ENCODE measurements at places on chromosomes 2 and 18.
A peak's percentile ranks its signal among the peaks of the same experiment; 100 is the strongest.

DNA sequence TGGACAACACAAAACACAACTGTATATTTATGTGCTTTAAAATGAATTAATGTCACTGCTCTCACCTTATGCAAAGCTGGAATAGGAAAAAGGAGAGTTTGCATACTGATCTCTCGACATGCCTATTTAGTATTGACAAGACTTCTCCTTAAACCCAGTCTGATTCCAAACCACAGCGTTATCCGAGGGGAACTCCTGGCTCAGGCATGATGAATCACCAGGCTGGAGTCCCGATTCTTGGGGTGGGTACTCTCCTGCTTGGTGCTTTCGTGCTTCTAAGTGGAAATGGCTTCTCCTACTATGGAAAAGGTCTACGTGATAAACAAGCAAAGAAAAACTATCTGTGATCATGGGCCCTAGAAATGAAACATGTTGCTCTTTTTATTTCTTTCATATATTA lies 88.9 kb upstream of the SLC35G4 start:
- no peak for DNase-seq

GRCh38 chr18:12373116-12373770 lies 3.8 kb downstream of the AFG3L2 start:
- no peak for DNase-seq

DNA sequence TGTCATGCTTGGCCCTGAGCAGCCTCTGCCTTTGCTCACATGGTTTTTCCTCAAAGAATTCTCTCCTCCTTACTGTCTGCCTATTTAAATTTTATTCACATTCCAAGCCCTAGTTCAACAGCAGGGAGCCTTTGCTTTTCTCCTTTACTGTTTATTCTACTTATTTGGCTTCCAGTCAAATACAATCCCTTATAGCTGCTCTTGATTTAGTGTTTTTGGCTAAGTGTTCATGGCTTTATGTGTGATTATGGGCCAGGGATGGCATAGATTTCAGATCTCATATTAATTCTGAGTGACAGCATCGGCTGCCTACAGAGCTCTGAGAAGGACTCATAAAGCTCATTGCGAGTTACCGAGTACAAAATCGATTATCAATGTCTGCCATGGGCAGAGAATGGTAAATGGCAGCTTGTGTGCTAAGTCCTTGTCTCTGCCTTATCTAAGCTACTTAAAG lies 106.7 kb downstream of the METTL8 start:
- peak; percentile 38 for DNase-seq

- DNase-seq = peak; percentile 88
Measured at GRCh38 chr18:10453806-10454680, at the start of gene APCDD1. APCDD1 (plus strand) TSS chr18:10454635; CDS start chr18:10454982, 347 bp downstream.

GRCh38 chr18:59927246-59927825 lies 27.5 kb downstream of the PMAIP1 start:
- DNase-seq = no peak

DNA sequence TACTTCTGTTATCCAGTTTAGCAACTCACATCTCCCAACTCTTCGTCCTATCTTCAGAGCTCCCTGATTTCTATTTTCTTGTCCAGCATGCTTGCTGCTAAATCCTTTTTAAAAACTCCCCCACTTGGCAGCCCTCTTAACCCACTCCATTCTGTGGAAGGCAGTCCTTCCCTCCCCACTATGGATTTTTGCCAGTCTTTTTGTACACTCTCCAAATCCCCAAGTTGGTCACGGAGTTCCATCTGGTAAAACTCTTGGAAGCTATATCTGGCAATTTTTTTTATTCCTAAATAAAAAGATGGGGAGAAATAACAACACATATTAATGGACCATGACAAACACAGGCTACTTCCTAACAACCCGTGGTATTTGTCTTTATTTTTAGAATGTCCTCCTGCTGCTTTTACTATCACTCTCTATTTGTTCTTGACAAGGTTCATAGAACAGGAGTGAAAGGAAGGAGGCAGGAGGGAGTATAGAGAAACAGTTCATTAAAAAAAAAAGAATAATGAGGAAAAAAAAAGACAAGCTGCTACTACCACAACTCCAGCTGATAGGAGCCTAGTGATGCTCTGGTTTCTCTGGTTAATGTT lies 120.0 kb upstream of the THSD7B start:
- no peak for DNase-seq

DNA sequence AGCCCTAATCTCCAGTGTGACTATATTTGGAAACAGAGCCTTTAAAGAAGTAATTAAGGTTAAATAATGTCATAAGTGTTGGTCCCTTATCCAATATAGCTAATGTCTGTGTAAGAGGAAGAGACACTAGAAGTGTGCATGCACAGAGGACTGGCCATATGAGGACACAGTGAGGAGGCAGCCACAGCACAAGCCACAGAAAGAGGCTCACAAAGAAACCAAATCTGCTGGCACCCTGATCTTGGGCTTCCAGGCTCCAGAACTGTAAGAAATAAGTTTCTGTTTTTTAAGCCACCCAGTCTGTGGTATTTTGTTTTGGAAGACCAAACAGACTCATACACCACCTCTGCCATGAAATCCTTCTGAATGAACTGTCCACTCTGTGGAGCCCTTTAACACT lies 186.4 kb upstream of the SLC39A10 start:
- DNase-seq = no peak

DNA sequence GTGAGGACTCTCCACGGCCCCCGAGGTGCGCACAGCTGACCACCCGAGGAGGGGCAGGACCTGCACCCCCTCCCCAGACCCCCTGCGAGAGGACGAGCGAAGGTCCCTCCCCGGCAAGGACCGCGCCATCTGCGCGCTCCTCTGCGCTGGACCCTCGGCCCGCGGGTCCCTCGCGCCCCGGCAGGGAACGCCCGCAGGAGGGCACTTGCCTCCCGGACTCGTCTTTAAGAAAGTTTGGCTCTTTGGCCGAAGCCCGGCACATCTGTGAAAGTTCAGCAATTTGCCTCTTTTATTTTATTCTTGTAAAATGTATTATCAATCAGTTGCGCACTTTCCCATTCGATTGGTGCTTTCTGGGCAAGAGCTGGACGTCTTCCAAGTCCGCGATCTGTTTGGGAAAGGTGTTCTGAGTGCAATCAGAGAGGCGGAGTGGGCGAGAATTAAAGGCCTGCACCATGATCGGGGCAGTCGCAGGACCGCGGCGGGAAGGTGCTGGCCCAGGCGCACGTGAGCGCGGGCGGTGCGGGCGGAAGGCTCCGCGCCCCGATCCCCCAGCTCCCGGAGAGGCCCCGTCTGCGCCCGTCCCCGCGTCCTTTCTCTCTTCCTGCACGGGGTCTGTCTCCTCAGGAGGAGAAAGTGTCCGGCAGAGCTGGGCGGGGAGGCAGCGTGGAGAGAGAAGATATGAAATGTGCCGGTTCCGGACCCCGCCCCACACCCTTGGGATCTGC lies 1.6 kb upstream of the ALKAL2 start:
- peak; percentile 38 for DNase-seq

DNA sequence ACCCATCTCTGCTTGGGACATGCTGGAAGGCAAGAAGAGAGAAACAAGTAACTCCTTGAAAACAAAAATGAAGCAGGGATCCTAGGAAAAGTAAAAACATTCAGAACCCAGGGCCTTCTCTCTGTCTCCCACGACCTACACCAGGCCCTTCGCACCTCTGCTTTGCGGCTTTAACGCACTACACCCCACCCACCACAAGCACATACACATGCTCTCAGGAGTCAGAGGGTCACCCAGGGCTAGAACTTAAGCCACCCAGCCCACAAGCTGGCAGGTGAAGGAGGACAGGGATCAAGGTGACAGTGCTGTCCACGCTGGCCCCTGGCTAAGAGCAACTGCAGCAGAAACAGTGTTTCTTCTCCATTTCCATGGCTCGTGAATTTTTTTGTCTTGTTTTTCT lies 72.2 kb downstream of the BCL11A start:
- no peak for DNase-seq

- no peak for DNase-seq
Measured at GRCh38 chr2:137870682-137871081, 93.6 kb upstream of the HNMT start.

- peak; percentile 47 for DNase-seq
Measured at GRCh38 chr2:190023860-190024259, 38.7 kb downstream of the MSTN start.

DNA sequence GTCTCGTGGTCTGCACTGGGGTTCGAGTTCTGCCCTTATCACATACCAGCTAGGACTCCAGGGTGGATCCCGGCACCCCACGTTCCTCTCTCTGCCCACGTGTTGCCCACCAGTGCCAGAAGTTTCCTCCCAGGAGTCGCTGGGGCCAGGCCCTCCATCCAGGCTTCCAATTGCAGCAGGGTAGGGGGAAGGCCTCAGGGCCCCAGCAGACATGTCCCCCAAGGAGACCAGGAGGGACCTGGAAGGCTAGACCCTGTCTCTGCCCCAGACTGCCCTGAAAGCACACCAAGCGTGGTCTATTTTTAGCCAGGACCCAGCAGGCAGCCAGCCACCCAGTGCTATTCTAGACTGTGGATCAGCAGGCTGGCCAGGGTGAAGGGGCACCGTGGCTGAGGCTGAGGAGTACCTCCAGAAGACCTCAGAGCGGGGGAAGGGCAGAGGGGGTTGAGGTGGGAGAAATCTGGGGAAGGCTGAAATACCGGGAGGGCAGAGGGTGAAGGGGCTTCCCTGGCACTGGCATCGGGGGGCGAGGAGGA lies 18.8 kb upstream of the TNS1 start:
- DNase-seq = no peak

DNA sequence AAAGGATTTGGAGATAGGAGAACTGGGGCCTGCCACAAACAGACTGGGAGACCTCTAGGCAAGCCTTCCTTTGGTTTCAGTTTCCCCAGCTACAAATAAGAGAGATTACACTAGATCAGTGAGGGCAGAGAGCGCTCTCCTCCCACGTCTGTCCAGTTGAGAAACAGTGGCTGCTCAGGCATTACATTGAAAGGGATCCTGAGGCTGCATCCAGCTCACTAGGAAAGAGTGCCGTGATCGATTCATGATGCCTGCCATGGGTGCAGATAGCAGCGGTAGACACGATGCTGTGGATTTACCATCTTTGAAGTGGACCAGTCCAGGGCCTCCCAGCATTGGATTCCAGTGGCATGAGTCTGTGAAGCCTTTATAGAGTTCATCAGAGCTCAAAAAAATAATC lies 62.6 kb downstream of the EN1 start:
- no peak for DNase-seq

DNA sequence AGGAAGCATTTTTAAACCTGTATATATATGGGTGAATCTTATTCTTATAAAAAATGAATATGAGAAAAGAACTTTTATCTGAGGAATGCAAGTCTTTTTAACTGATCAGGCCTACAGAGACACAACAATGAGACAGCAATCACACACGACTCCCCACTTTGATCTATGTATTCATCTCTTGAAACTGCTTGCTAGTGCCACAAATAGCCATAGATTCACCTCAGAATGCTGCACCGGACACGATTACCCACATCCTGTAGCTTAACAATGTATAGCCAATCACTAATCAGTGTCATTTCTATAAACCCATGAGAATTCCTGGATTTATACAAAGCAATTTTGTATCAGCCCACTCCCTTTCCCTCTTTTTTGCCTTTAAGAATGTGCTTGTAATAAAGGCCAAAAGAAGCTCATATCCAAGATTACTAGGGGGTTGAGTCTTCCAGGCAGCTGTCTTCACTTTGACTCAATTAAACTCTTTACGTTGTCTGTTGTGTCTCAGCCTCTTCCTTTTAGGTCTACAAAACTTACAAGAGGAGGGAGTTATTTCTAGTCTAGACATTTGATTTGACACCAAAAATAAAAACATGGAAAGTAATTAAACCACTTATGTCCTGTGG lies 94.9 kb downstream of the MBD2 start:
- no peak for DNase-seq

- DNase-seq = peak; percentile 95
Measured at GRCh38 chr2:69177785-69178636, 165.0 kb downstream of the ANTXR1 start.

DNA sequence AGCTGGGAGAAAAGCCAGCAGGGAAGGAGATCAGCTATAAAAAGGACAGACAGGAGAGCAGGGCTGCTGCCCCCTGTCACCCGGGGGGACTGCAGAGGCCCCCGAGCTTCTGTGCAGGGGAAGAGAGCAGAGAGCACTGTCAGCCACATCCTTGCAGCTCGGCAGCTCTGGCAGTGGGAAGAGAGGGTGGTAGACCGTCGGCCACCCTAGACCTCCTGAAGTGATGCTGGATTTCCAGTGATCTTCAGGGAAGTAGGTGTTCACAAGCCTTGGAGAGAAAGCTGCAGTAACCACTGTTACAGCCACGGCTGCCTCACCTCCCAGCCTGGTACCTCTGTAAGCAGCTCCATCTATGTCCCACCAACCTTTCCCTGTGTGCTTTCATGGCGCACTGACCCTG lies 134.9 kb downstream of the TFCP2L1 start:
- DNase-seq = no peak

GRCh38 chr2:65489269-65489668 lies 56.9 kb upstream of the SPRED2 start:
- DNase-seq = no peak

DNA sequence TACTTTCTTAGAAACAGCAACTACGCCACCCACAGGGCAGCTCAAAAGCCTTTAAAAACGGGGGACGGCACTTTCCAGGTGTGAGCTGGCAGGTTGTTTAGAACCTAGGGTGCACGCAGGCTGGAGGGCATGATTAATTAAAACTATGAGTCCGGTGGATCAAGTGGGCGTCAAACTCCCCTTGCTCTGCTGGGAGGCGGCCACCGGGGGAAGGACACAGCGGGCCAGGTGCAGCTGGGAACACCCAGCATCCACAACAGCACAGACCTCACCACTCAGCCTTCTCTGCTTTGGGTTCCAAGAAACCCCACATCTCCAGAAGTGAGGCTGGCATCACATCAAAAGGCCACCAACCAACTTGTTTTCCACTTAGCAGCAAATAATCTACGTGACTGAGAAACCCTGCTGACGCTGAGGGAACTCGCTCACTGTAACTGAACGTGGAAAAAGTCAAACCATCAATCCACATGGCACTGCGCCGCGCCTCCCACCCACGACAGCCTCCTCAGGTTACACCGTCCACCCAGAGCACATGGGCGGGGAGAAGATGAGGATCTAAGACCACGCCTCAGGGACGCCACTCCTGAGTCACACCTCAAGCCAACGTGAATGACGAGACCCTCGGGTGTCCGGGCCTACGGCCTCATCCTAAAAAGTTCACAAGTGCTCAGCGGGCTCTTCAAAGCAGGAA lies 118.2 kb downstream of the ZNF516 start:
- DNase-seq = no peak

GRCh38 chr2:207182911-207183310 lies 17.2 kb upstream of the KLF7 start:
- DNase-seq = no peak

- no peak for DNase-seq
Measured at GRCh38 chr2:198905881-198906612, 551.7 kb downstream of the SATB2 start.

GRCh38 chr18:41666231-41666630 lies 288.8 kb upstream of the PIK3C3 start:
- no peak for DNase-seq

DNA sequence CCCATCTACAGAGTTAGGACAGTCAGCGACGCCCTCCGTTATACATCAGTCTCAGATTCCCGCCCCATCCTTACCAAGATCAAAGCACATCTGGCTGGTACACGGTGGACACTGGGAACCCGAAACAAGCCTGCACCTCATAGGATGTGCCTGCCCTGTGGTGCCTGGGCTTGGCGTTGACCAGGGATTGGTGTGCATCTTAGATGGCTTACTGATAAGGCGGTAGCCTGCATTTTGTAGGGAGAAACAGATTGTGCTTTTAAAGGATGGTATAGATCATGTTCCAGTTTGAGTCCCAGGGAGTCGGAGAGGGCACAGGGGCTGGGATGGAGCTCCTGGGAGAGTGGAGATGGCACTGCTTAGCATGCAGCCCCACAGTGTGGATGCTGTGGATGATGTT lies 108.0 kb downstream of the EML6 start:
- DNase-seq = no peak

- DNase-seq = no peak
Measured at GRCh38 chr18:69885841-69886531, 61.7 kb downstream of the CD226 start.

- DNase-seq = no peak
Measured at GRCh38 chr18:23062011-23062410, 73.3 kb upstream of the CABLES1 start.

Measured in iPS-NIHi11 (cell line).